EH (cell line): ENCODE measurements at places on chromosomes 1 and 21.

- DNase-seq, result no peak
Observed at GRCh38 chr1:219310181-219310728, 136.6 kb downstream of the LYPLAL1 start.

- no peak for DNase-seq
Observed at GRCh38 chr1:101706366-101706765, 290.4 kb downstream of the OLFM3 start.

DNA sequence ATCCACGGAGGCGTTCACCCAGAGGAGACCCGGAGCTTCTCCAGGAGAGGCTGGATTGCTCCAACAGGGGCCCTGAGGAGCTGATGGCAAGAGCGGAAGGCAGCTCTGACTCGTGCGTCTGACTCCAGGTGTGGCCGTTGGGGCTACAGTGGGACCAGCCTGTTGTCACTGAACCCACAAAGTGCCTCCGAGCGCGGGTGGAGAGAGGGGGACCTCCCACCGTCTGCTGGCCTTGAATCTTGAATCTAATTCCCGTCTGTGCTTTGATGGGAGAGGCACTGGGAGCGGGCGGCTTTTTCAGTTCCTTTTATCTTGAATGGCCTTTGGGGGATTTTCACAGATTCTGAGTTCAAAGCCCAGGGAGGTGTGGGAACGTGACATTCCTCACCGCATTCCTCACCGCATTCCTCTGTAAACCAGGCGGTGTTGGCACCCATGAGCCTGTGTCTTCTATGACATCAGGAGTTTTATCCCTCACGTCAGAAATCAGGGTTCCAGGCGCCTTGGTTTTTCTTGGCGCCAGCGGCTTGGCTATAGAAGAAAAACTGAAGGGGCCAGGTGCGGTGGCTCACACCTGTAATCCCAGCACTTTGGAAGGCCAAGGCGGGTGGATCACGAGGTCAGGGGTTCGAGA is 39.2 kb upstream of the COL18A1 start:
- peak; percentile 79 for DNase-seq

DNA sequence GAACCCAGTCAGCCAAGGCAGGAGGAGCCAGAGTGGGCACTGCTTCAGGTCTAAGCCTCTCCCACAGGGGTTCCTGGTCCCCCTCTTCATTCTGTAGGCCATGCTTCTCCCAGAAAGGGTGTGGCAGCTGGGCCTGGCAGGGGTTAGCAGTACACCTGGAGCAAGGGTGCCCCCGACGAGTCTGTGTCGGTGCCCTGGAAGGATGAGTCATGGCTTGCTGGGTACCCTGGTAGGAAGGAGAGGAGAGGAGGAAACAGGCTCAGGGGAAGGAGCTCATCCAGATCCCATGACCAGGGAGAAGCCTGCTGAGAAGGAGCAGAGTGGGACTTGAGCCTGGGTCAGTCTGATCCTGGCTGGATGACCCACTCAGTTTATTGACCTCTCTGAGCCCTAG is 10.3 kb downstream of the KDF1 start:
- DNase-seq, result no peak

GRCh38 chr1:20962576-20963258 is 175.6 kb upstream of the HP1BP3 start:
- peak; percentile 40 for DNase-seq

- peak; percentile 85 for DNase-seq
Observed at GRCh38 chr1:246761396-246761795, 37.2 kb downstream of the SCCPDH start.

DNA sequence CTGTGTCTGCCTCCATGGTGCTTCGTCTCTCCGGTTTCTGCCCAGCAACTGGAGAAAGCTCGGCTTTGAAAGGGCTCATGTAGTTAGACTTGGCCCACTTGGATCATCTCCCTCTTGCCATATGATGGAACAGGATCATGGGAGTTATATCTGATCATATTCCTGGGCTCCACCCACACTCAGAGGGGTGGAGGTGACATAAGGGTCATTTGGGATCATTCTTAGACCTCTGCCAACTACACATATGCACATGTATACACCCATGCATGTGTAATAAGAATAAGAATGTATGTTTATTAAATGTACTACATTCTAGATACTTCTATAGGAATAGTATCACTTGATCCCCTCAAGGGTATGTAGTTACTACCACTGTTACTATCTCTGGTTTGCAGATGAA is 74.1 kb upstream of the WNT4 start:
- DNase-seq, result no peak

GRCh38 chr1:99599678-99600175 is 46.2 kb upstream of the PALMD start:
- peak; percentile 96 for DNase-seq

DNA sequence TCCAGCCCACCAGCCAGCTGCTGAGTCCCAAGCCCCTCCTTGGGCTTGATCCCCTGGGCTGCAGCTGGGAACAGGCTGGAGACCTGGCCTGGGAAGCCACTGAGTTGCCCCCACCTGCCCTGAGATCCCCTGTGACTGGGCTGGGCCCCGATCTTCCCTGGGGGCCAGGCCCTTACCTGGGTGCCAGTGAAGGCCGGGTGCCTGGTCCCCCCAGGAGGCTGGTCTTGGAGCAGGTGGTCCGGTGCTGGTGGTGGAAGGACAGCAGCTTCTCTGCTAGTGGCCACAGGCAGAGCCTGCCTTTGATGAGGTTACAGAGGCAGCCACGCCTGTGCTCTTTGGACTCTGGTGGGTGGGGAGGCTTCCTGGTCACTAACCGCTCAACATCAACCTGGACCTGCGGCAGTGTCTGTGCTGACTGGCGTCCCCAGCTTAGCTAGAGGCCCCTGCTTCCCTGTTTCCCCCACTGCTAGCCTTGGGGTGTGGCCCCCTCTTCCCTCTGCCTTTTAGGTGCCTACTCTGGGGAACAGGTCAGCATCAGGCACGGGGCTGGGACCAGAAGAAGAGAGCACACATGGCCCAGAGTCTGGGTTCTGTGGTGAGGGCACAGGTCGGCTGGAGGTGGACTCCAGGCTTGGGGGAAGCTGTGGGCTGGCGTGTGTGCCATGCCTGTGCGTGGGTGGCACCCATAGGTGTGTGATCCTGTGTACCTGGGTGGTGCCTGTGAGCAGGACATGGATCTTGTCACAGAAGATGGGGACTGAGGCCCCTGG is at the start of gene EPS8L3:
Gene EPS8L3 (minus strand): TSS at position 278 of the 770 bp plus-strand sequence. CDS start 2,174 bp downstream, outside the sequence.
- DNase-seq, result no peak

DNA sequence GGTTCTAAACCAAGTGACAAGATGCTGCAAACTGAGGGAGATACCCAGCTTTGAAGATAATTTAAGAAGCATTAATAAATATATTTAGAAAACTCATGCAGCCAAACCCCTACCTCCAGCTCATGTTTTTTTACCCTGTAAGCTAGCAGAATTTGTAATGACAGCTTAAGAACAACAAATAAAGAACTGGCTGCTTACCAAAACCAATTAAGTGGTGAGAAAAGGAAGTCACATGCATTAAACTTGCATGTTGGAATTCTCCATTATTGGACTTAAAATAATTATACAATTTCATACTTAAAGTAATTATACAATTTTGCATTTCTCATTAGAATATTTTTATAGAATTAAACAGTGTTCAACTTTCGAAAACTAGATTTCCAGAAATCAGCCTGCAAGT is 75.6 kb upstream of the CNIH3 start:
- DNase-seq, result peak; percentile 40

DNA sequence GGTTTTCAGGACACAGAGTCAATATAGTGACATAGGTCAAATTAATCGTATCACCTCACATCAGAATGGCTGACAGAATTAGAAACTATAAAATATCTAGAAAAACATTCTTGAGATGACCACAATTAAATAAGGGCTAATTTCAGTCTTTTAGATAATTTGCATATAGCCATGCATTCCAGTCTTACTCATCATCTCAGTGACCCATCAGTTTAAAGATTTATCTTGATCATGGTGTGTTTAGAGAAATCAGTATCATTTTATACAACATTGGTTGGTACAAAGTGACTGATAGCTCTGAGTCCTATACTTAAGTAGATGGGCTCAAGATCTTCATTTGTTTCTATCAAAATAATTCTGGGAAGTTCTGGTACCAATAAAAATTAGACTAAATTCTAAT is 262.3 kb upstream of the SNX7 start:
- DNase-seq, result peak; percentile 71

- no peak for DNase-seq
Observed at GRCh38 chr1:21126324-21126723, 50.4 kb downstream of the EIF4G3 start.
